ENCODE measurements at places on chromosomes 5 and 9. TPM values are rescaled to one million over a fixed set of nuclear protein-coding genes. Genes with fewer than 3 reads are reported as not detected.

RLN2 gene
- total RNA-seq, result not detected

DNA sequence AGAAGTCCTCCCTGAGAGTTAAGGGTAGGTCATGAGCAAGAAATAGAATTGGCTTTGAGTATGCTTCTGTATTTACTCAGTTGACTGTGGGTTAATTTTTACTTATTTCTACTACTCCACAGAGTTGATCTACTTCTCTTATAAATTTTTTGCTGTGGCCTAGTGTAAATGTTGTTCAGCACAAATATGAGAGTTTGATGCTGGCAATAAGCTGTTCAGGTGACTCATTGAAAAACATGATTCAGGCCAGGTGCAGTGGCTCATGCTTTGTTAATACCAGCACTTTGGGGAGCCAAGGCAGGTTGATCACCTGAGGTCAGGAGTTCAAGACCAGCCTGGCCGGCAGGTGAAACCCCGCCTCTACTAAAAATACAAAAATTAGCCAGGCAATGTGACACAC, 4.5 kb upstream of the CDK7 start:
- no peak for DNase-seq

CCDC152 gene
- not detected for total RNA-seq

DNA sequence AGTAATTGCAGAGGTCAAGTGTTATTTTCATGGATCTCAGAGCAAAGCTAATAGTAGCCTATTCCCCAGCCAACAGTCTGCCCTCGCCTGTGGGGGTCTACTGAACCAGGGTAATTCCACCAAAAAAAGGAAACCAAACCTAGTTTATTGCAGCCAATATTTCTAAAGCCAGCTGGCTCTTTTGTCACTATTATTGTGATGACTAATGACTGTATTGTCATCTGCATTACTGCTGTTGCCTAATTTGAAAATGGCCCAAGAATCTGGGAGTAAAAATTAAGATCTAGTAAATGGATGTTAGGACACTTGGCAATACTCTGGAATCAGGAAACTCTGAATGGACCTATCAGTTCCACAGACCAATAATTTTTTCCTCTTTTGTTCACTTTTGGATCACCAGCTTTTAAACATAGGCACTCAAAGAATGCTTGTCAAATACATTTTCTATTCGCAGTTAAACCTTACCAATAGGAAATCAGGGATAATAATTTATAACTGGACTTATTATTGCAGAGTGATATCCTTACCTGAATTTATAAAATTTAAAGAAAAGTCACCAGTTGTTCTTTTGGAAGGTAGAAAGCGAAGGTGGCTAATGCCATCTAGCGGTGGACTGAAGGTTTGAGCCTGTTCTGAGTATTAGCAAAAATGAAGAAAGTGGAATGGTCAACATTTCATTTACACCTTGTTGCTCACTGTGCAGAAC, 69.2 kb downstream of the SYK start:
- DNase-seq, result peak; percentile 17

- no peak for DNase-seq
Measured at GRCh38 chr9:69121155-69122081, 52.7 kb upstream of the TJP2 start.

- DNase-seq, result no peak
Measured at GRCh38 chr9:124239249-124240073, 18.3 kb upstream of the NEK6 start.

ANKRD55 gene
- total RNA-seq, result not detected

DNA sequence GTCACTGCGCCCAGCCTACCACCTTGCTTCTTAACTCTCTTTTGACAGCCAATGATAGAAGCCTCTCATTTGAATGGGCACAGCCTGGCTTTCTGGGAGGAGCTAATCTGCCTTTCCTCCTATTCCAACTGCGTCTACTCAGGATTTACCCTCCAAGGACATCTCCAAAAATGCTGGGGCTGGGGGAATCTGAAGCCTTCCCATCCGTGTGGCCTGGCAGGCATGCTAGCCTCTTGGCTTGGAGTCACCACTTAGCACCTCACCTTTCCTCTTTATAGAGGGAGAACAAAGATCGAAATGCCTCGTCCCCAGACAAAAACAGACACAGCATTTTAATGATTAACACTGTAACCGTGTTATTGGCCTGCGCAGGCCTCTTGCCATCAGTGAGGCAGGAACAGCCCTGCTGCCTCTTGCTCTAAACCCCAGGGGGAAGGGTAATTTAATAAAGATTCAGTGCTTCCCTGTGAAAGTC, 108.2 kb upstream of the KLF4 start:
- DNase-seq, result no peak

ROR2 gene
- total RNA-seq, result 5.9 TPM

GRCh38 chr9:137130176-137130755, 8.7 kb upstream of the GRIN1 start:
- no peak for DNase-seq

SLC9A3 gene
- total RNA-seq, result 2.0 TPM

GRCh38 chr5:175652741-175653663, 4.9 kb upstream of the HRH2 start:
- no peak for DNase-seq

C5orf46 gene
- total RNA-seq, result not detected

HACD4 gene
- total RNA-seq, result 0.13 TPM

SPATA31A3 gene
- total RNA-seq, result not detected

ROPN1L gene
- total RNA-seq, result 3.0 TPM
